ENCODE measurements at places on chromosomes 11 and 22.

DNA sequence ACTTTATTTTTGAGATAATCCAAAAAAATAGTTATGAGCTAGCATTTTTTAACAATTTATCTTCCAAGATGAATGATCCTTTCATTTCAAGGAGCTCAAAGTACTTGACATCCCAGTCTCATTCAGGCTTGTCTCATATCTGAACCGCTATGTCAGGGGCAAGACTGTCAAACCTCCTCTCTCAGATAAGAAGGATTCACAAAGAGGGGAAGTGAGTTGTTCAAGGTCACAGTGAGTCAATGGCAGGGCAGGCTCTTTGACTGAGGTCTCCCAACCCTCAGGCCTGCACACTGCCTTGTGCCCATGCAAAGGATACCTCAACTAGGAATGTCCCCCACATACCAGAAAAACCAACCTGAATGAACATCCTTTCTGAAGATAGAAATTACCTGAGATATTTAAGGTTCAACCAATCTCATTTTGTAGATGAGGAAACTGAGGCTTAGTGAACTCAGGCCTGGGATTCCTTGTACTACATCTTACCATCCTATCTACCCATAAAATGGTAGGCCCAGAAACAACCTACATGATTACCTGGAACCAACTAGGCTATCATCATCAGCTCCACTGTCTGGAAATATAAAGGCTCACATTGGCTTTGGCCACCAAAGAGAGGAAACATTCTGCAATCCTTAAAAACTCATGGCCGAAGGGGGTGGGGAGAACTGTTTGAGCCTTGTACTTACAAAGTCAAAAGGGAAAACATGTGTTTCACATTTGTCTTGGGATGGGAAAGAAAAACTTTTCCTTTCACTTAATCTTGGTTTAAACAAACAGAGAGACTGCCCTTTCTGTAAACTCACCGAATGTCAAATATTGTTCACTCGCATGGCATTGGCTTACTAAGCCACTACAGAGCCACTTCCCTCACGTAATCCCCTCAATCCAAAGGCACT is 51.1 kb downstream of the LIF start:
- DNase-seq = no peak

DNA sequence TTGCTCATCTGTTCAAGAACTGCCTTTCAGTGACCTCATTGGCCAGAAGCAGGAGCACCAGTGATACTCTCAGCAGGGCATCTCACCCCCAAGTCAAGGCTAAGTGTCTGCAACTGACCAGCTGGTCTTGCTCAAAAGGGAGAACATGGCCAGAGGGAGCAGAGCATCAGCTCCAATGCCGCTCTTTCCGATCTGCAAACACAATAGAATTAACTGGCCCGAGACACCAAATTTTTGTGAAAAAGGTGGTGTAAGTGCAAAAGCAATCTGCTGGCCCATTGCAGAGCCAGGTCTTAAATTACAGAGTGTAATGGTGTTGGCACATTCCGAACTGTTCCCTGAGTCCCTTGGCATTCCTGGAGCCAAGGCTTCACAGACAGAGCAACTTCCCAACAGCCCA is 97.0 kb downstream of the PKNOX2 start:
- DNase-seq = no peak

DNA sequence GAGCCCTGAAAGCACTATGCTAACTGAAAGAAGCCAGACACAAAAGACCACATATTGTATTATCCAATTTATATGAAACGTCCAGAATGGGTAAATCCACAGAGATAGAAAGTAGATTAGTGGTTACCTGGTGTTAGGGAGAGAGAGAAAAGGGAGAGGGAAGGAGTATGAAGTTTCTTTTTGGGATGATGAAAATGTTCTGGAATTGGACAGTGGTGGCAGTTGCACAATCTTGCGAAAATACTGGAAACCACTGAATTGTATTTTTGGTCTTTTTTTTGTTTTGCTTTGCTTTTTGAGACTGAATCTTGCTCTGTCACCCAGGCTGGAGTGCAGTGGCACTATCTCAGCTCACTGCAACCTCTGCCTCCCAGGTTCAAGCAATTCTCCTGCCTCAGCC is 63.5 kb downstream of the MRTFA start:
- DNase-seq = no peak

GRCh38 chr11:93766504-93766903 is 17.6 kb upstream of the MED17 start:
- DNase-seq = no peak

- peak; percentile 23 for DNase-seq
Observed at GRCh38 chr11:20243974-20244373, 83.7 kb upstream of the DBX1 start.

GRCh38 chr11:108204929-108205499 is 17.4 kb downstream of the NPAT start:
- no peak for DNase-seq

GRCh38 chr11:115497303-115497702 is 6.9 kb downstream of the CADM1 start:
- no peak for DNase-seq

DNA sequence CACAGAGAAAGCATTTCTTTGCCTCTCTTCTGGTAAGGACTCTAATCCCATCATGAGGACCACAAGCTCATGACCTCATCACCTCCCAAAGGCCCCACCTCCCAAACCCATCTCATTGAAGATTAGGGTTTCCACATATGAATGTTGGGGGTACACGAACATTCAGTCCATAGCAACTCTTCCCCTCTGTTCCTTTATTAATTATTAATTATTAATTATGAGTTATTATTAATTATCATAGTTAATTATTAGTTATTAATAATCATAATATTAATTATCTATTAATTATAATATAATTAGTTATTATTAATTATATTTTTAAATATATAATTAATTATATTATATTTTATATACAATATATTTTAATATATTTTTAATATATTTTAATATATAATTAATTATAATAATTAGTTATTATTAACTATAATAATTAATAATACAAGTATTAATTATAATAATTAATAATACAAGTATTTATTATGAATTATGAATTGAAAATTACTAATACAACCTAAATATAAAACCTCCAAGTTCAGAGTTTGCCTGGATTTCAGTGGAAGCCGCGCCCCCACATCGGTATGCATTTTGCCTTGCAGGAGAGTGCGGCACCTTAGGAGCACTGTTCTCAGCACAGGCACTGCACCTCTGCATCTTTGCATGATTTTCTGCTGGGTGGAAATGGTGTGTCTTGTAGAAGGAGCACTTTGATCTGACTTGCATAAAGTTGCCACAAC is 128.0 kb upstream of the FGF3 start:
- DNase-seq = no peak

GRCh38 chr11:110837603-110838002 is 125.4 kb upstream of the ARHGAP20 start:
- no peak for DNase-seq

- DNase-seq = no peak
Observed at GRCh38 chr11:102662607-102663006, 37.5 kb upstream of the MMP20 start.

GRCh38 chr11:11463405-11463804 is 110.4 kb upstream of the CSNK2A3 start:
- DNase-seq = peak; percentile 79

DNA sequence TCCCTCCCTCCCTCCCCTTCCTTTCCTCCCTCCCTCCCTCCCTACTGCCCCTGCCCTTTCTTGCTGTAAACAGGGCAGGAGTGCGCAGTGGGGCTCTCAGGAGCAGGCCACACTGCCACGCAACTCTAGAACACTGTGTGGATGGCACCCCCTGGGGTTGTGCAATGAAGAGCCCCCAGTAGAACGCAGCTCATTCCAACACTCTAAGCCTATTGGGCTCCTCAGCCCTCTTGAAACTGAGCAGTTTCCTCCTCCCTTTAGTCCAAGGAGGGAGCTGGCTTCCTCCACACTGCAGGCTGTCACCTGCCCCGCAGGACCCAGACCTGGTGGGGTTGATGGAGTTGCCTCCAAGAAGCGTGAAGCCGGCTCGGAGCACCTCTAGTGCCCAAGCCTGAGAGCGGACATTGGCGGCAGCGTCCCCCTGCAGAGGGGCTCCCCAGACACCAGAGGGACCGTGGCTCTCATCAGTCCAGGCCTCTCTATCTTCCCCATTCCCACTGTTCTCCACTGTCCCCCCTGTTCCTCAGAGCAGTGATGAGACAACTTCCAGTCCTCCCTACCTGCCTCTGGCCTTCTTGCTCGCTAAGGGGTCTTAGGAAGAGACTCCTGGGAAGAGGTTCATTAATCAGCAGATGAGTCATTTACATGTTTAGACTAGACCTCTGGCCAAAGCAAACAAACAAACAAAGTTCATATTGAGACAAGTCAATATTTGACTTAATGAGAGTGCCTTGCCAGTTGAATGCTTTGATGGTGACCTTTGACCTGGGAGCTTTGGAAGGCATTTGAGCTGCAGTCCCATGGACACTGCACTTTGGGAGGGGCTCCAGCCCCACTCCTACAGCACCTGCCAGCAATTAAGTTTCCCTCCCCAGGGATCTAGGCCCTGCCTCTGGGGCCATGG is 64.0 kb downstream of the RPUSD4 start:
- no peak for DNase-seq

DNA sequence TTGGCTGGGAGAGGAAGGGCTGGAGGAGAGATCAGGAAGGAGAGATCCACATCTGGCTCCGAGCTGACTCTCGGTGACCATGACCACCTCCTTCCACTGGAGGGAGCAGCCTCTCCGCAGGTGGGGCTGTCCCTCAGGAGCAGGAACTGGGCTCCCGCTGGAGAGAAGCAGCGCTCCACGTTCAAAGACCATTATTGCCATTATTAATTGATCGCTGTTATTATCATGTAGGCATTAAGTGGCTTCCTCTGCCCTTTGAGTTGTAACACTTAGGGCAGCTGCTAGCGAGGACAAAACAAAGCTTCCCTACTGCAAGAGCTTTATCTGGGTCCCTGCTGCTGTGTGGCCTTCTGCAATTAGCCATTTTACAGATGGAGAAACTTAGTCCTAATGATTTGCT is 251.9 kb downstream of the ST3GAL4 start:
- DNase-seq = peak; percentile 70

All from SK-MEL-5 (cell line).